ENCODE measurements at places on chromosomes 2 and 18.

- DNase-seq: no peak
Measured at GRCh38 chr2:68052717-68053422, 9.9 kb downstream of the C1D start.

DNA sequence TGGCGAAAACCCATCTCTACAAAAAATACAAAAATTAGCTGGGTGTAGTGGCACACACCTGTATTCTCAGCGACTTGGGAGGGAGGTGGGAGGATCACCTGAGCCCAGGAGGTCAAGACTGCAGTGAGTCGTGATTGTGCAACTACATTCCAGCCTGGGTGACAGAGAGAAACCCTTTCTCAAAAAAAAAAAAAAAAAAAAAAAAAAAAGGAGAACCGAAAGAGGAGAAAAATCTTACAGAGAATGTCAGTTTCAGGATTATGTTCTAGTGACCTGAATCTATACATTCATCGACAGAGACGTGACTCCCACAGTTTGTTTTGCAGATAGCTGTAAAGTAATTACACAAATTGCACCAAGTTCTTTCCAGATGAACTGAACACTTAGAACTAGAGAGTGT is 187.8 kb downstream of the FTCDNL1 start:
- no peak for DNase-seq

- no peak for DNase-seq
Measured at GRCh38 chr2:72895759-72896281, 8.6 kb downstream of the SPR start.

GRCh38 chr2:238403632-238404405 is 22.9 kb upstream of the ASB1 start:
- DNase-seq: no peak

DNA sequence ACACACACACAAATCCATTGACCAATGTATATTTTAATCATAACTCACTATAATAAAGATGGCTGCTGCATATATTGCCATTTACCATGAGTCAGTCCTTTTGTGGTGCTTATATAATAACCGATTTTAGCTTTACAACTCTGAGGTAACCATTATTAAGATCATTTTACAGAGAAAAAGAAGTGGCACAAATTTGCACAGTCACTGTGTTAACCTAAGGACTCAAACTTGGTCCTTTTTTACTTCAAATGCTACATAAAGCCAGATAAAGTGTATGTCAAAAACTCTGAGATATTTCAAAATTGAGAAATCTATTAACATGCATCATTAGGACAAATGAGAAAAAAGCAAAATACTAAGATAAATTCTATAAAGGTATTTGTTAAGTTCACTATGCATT is 923.7 kb downstream of the NRXN1 start:
- no peak for DNase-seq

GRCh38 chr2:107263628-107264027 is 377.7 kb upstream of the ST6GAL2 start:
- DNase-seq: no peak

DNA sequence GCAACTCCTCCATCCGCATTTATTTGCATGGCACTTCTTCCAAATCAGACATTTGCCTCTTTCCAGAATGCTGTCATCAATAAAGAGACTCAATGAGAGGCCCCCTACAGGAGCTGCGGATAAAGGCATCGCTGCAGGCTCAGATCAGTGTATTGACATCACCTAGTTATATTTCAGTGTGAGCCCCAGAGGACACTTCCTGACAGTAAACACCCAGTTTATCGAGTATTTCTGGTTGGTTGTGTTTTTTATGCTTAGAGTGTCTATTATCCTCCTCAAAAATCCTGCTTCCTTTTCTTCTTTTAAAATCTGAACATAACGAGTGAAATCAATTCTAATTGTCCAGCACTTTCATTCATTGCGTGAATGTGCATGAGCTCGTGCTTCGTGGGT is 38.8 kb downstream of the NRP2 start:
- no peak for DNase-seq

DNA sequence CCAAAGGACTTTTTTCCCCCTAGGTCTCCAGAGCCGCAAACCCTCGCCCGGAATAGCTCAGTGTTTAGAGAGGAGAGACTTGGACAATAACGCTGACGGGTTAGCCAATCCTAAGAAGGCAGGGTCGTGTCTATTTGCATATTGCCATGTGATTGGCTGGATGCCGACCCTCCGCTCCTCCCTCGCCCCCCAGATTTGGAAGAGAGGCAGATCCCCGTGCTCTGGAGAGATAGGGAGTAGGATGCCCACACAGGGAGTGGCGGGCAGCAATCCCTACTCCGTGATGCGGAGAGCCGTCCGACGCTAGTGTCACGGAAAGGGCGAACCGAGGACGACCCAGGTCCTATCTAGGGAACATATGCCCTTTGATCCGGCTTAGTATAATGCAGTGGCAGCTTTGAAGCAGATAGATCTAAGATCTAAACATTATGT is 1.4 kb downstream of the WNT6 start:
- DNase-seq: no peak

GRCh38 chr2:239566162-239566994 is 165.6 kb upstream of the HDAC4 start:
- DNase-seq: no peak

DNA sequence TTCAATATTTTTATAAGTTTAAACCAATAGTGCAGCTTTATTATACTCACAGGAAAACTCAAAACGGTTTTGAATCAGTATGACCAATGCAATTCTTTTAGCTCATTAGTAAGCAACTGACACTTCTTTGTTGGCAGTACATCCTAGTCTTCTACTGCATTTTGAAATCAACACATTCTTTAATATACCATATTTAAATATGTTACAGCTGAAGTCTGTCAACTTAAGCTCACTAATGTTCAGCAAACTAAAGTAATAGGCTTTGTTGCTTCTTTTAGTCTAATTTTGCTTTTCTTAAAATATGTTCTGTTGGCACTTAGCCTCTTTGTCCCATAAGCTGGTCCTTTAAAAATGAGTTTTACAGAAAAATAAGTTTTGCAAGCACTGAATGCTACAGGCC is 55.4 kb upstream of the CCBE1 start:
- no peak for DNase-seq

DNA sequence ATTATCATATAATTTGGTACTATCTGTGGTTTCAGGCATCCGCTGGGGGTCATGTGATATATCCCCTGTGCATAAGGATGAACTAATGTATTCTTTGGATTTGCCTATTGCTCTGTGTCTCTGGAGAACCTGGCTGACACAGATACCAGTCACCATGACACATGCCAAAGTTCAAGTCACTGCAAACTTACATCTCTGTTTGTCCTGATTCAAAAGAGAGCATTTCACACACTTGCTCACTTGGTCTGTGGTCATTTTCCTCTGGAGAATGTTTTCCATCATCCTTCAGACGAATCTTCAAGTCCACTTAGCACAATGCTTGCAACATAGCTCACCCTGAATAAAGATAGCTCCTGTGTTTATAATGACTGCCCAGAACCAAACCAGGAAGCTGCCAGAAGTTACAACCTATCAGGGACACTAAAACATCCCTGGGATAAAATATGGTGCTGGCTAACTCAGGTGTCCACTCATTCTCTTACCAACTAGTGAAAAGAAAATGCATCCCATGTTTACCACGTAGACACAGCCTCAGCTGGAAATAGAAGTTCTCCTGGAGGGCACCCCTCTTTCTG is 18.1 kb downstream of the SULT1C3 start:
- no peak for DNase-seq

DNA sequence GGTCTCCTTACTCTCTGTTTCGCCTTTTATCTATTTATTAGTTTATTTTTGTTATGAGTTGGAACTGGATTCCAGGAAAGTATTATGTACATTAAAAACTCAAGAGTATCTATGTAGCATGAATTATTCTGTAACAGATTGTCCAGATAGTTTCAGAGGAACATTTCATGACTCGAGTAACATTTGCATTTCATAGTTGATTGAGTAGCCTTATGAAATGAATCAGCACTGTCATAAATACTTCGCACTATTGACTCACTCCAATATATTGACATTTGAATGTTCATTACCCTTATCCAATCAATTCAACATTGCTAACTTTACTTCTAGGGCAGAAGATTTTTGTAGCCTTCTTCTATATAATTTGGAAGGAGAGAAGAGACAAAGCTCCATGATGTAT is 11.3 kb upstream of the VRK2 start:
- DNase-seq: no peak

DNA sequence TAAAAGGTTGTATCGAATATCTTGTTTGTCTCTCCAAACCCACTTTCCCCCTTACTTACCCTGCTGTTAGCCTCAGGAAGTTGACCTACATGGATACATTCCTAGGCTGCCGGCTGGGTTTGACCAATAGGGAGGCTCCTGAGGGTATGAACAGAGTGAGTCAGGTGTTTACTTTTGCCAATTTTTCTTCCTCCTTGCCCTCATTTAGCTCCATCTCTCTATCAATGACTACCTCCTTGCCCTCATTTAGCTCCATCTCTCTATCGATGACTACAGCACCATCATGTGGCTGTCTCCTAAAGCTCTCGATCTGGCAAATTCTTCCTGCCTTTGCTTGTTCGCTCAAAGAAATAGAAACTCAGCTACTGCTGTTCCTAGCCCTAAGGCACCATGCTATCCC is 571.9 kb upstream of the CRIM1 start:
- DNase-seq: no peak

DNA sequence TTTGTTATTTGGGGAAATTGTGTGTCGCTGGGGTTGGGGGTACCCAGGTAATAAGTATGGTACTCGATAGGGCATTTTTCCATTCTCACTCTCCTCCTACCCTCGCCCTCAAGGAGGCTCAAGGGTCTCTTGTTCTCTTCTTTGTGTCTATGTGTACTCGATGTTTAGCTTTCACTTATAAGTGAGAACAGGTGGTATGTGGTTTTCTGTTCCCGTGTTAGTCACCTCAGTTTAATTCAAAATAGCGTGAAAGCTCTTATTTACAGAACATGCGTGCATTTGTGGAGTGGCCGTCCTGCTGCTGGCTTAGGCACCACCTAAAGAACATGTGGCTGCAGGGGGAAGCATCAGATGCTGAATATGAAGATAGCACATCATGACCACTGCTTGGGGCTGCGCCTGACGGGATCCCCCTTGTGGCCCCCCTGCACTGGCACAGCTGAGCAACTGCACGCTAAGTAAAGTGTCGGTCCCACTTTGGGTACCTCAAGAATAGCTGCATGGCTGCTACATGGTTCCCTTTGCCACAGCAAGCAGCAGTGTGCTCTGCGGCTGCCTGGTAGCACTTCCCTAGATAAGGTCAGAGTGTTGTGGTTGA is 569.0 kb downstream of the DCDC2C start:
- no peak for DNase-seq

DNA sequence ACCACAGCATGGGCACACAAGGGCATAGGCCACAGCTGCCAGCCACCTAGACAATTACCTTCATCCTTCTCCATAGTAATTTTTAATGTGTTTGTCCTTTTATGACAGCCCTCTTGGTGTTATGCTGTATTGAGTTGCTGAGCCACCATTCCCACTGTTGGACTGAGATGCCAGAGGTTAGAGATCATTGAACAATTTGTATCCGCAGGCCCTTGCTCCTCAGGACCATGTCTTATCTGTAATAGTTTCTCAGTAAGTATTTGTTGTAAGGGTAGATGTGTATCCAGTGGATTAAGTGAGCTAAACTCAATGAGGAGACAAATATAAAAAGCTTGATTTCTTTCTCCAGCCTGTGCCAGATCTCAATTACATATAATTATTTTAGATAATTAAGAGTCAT is 832.8 kb upstream of the ID2 start:
- no peak for DNase-seq

DNA sequence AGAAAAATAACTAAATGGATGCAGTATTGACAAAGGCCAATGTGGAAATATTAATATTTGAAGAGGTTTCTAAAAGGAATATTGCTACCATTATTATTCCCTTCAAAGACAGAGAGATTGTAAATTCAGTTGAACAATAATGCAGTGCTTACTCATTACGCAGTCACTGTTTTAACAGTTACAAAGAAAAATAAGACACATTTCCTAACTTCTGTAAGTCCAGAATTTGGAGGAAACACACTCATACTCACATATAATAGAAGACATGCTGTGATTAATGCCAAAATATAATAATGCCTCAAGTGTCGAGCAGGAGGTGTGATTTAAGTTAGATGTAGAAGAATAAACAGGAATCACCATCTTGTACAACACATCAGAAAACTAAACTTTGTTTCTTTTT is 389.2 kb downstream of the FBXO15 start:
- no peak for DNase-seq

All from smooth muscle cell of the brain vasculature (primary cell).